ENCODE measurements at places on chromosomes 5 and 9. TPM values are rescaled to one million over a fixed set of nuclear protein-coding genes. Genes with fewer than 3 reads are reported as not detected.

GBGT1 gene
- 2.3 TPM for total RNA-seq

ETF1 gene
- total RNA-seq = 150 TPM

APBA1 gene
- 2.3 TPM for total RNA-seq

SPINK13 gene
- not detected for total RNA-seq

C9orf43 gene
- 0.65 TPM for total RNA-seq

FLT4 gene
- 0.57 TPM for total RNA-seq

C9 gene
- not detected for total RNA-seq

FBP2 gene
- not detected for total RNA-seq

GFI1B gene
- 29.3 TPM for total RNA-seq

SLC34A3 gene
- not detected for total RNA-seq

PCDHGA9 gene
- not detected for total RNA-seq

DRD1 gene
- not detected for total RNA-seq

EQTN gene
- not detected for total RNA-seq

UBAP1 gene
- 68.2 TPM for total RNA-seq

DDX41 gene
- 58.6 TPM for total RNA-seq

HTR4 gene
- not detected for total RNA-seq

PCDHGA8 gene
- total RNA-seq = 0.05 TPM

PRDM12 gene
- not detected for total RNA-seq

CANX gene
- 235 TPM for total RNA-seq

Measured in T-helper 17 cell (primary cell).